Mucosa of descending colon (tissue), 3 donors: ENCODE measurements at places on chromosomes 6 and 20. TPM values are rescaled to one million over a fixed set of nuclear protein-coding genes. Genes with fewer than 3 reads are reported as not detected.

GRCh38 chr6:5379647-5380242 is 118.4 kb downstream of the FARS2 start:
- DNase-seq = no peak

DNA sequence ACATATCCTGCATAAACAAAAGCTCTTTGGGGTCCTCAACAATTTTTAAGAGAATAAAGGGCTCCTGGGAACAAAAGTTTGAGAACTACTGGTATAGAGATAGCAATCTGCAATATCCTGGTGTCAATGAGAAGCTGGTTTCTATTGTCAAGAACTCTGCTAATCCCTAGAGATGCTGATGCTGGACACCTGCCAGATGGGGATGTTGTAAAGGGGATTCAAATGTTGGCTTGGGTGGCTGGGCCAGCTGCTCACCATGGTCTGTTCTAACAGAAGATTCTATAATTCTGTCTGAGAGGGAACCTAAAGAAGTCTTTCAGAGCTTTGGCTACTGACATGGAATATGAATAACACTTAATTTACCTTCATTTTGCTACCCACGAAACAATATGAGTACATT is 137.8 kb downstream of the BTBD9 start:
- no peak for DNase-seq

DNA sequence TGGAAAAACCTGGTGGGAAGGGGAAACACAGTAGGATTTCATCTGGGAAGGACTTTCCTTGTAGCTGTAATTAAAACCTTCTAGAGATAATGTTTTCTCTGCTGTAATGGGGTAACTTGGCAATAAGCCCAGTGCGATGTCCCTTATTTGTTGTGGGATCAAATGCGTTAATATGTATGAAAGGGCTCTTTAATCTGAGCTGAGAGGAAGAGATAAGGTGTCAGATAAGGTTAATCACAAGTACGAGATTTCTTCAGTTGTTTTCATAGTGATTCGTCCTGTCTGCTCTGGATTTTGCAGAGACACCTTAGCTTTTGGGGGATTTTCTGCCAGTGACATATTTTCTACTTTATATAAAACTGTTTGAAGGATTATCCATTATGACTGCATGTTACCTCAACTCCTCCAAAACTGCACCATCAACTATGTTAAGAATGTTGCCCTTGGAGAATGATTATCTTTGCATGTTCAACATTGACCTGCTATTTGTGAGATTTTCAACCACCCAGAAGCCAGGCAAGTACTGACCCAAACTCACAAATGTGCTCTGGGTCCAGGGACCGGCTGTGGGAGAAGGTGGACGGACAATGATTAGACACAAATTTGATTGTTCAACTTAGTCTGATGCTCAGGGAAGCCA is 21.2 kb upstream of the ELOVL5 start:
- DNase-seq = no peak

GRCh38 chr20:21270806-21271205 is 32.3 kb upstream of the XRN2 start:
- no peak for DNase-seq

DNA sequence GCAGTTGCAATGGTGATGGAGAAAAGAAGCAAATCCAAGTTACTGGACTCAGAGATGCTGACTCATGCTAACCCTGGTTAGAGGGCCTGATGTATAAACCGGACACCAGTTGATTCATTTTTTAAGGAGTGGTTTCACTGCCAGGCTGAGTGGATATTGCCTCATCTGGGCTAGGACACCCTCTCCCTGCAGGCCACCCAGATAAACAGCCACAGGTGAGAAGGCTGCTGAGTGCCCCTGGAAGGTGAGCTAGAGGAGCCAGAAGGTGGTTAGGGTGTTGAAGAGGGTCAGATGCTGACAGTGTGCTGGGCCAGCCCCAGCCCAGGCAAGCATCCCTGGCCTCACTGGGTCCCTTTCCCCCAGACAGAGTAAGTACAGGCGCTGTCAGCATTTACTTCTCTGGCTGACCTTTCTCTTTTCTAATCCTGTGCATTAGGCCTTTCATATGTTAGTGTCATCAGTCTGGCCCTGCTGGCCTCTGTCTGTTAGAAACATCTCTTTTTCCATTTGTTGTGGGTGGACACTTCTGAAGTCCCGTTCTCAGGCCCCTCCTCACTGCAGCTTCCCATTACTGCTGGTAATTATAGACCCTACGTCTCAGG is 13.5 kb downstream of the EPB41L1 start:
- DNase-seq = no peak

Gene TNXB
- total RNA-seq = 36.9 TPM

Gene RGS17
- total RNA-seq = 0.43 TPM

- DNase-seq = no peak
Observed at GRCh38 chr6:82076916-82077315, 170.6 kb downstream of the IBTK start.

Gene EYA4
- total RNA-seq = not detected
